SK-N-MC (cell line): ENCODE measurements at places on chromosomes 2 and 18.

DNA sequence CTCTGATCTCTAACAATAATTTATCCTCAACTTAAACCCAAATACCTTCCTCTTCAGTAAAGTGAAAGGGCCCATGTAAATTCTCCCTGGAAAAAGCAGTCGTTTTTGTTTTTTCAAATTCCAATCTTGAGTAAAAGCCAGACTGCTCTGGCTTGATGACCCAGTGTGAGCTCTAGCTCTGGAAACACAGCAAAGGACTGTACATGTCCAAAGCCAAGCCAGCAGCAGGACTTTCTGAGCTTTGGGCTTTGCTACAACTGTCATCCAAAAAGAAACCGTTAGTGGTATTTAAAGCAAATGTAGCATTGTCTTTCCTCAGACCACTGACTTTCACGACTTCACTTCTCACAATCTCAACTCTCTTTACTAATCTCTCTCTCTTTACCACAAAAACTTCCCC, 25.4 kb downstream of the SH3YL1 start:
- DNase-seq: no peak

- no peak for DNase-seq
Observed at GRCh38 chr2:42905341-42906110, 113.1 kb upstream of the HAAO start.

DNA sequence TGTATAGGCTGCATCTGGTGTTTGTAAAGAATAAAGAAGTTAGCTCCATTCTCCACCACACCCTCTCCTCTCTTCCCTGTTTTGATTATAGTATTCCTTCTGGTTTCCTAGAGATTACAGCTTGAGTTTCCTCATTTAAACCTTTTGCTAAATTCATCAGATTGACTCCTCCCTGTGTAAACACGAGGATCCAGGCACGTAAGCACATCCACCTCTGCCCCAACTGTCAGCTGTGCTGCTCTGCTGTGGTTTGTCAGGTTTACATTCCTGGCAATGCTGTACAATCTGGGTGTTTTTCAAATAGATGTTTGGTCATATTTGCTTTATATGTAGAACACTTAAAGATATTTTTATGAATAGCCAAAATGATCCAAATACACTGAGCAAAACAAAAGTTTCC, 302.8 kb downstream of the PTGR3 start:
- no peak for DNase-seq

- DNase-seq: no peak
Observed at GRCh38 chr2:127084611-127085316, 22.2 kb downstream of the BIN1 start.

DNA sequence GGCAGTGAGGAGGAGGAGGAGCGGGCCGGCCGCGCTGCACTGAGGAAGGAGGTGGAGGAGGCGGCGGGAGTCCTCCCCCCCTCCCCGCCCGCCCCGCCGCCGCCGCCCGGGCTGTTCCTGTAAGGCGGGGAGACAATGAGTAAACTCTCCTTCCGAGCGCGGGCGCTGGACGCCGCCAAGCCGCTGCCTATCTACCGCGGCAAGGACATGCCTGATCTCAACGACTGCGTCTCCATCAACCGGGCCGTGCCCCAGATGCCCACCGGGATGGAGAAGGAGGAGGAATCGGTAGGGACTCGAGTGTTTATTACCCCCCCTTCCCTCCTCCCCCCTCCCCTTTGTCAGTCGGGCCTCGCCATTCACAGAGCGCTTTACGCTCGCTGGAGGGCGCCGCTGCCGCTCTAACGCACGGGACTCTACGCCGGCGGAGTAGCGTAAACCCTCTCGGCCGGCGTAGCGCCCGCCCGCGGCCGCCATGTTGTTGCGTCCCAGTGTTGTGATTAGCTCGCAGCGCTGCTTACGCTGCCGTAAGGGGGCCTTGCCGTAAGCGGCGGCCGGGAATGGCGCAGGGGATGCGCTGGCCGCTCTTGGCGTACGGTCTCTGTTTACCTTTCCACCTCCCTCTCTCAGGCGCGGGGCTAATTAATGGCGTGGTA, 460 bp downstream of the EPC2 start:
- peak; percentile 72 for DNase-seq

DNA sequence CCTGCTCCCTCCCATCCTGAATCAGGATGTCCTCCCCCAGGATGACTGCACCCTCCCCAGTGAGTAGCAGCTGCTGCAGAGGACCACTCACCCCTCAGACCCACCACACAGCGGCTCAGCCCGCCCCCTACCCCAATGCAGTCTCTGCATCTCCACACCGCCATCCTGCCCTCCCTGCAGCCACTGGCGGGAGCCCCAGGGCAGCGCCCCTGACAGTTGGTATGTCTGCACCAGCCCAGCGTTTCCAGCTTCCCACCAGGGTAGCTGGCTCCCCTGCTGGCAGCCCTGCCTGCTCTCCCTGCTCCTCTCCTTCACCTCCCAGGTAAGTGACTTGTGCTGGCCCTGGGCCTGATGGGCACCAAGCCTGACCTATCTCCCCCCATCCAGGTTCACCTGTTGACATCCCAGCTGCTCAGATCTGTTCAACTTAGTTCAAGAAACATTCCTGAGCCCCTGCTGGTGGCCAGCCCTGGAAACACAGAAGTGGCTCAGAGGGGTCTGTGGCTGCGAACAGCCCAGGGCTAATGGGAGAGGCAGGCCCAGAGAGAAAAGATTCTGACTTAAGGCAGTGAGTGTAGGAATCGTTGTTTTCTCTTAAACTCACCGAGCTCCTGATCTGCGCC, 117.7 kb upstream of the RAB6C start:
- no peak for DNase-seq
